ENCODE measurements at places on chromosomes 16 and 17.

- DNase-seq: peak; percentile 59
These were observed 2.8 kb downstream of the FAM171A2 start for GRCh38 chr17:44360826-44361225.

DNA sequence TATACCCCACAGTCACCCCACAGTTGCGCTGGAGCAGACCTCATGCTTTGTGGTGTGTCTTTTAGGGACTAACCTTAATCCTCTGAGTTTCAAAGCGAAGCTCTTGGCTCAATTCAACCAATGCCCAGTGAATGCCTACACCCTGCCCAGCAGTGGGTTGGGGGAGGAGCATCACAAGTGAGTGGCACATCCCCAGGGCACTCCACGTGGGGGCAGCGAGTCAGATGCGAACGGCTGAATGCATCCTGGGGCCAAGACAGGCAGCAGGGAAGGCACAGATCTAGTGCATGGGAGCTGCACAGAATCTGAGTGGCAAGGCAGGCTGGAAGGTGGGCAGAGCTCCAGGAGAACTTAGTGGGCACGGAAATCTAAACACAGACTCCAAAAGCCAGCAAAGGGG, 39.2 kb downstream of the IFT140 start:
- DNase-seq: no peak

DNA sequence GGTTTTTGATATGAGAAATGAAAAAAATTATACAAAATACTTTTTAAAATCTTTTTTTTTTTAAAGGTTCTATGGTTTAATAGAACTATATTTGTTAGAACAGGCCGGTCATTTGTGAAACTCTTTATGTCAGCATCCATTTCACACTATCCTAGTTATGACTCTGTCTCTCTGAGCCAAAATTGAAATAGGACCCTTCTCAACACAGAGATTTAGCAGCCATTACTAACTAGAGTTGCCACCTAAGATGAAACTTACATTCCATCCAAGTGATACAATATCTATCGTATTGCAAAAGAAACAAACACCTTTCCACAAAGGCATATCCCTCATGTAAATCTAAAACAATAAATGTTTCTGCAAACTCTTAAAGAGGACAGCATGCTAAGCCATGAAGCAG, 249.8 kb downstream of the CDH11 start:
- DNase-seq: no peak

DNA sequence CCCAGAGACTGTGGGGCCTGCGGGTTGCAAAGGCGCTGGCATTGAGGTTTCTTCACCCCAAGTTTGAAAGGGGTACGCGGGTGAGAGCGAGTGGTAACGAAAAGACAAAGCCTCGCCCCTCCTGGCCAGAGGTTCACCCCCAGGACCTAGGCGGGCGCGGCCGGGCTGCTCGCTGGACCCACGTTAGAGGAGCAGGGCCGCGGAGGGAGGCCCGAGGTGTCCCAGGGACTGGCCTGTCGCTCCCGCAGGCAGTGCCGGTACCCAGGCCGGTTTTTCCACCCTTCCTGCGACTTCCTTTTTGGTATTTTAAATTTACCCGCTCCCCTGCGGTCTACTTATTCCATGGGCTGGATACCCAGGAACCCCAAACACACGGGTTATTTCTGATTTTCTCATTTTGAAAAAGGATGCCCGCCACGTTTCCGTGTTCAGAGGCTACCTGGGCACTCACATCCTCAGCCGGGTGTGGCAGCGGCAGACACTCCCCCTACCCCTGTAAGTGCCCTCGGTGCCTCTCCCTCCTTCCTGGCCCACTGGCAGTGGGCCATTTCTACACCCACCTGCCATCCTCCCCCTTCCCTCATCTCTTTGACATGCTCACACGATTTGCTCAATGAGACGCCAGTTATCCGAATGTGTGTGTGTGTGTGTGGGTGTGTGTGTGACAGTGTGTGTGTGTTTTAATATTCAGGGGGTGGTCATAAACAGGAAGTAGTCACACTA, 1.6 kb upstream of the FOXL1 start:
- DNase-seq: peak; percentile 20

DNA sequence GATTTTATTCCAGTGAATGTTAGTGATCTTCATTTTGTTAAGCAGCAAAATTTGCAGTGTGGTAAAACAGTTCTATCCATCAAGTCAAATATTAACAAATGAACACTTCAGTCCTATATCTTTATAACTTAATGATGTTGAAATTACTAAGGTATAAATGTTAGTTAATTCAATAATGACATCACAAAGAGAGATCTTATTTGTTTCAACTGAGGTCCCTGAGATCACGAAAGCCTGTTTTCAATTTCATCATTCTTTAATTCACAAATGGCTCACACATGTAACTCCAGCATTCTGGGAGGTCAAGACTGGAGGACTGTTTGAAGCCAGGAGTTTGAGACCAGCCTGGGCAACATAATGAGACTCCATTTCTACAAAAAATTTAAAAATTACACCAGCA, 13.9 kb downstream of the SMURF2 start:
- DNase-seq: no peak

DNA sequence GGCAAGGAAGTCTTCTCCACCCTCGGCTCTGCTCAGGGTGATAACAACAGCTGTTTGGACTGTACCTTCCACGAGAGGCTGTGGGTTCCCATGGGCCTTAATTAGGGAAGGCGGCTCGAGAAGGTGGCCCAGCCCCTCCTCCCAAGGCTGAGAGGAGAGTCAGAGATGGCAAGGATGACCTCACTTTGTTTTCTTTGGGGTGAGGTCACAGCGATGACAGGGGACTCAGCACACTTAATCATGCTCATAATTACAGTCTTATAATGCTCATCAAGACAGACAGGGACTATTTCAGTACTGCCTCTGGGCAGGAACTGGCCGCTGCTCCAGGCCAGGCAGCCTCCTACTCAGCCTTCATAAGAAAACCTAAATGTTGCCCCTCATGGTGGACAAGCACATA, 19.7 kb downstream of the WFDC1 start:
- no peak for DNase-seq

DNA sequence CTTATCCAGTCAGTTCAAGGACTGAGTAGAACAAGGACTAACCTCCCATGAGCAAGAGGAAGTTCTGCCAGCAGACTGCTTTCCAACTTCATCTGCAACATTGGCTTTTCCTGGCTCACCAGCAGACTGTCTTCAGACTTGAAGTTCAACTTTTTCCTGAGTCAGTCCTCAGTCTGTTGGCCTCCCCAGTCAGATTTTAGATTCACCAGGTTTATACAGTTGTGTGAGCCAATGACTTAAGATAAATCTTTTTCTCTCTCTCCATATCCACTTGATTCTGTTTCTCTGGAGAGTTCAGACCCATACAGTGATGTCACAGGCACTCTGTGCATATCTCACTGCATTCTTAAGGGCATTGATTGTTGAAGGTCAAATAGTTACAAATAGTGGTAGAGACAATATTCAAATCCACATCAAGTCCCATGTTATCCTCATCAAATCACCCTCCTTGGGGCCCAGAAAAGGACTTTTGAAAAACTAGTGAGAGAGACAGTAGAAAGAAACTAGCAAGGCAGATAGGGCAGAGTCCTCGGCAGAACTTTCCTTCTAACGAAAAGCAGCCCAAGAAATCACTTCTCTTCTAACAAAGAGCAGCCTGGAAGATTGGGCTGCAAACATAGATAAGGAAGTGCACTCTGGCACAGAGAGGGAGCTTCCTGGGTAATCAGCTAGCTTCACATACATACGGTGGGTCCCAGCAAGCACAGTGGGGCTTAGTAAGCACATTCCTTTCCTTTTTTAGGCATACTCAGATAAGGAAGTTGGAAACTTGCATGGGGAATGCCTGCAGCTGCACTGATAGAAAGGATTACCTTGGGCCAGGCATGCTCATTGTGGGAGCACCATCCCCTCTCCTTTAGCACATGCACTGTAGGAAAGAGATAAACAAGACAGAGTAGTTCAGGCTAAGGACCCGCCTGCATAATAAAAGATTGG, 132.3 kb upstream of the FAM20A start:
- peak; percentile 35 for DNase-seq

- peak; percentile 80 for DNase-seq
These were observed 36.6 kb upstream of the EMP2 start for GRCh38 chr16:10616756-10617640.

- DNase-seq: no peak
These were observed 24.0 kb downstream of the TRIM16 start for GRCh38 chr17:15660077-15660476.

DNA sequence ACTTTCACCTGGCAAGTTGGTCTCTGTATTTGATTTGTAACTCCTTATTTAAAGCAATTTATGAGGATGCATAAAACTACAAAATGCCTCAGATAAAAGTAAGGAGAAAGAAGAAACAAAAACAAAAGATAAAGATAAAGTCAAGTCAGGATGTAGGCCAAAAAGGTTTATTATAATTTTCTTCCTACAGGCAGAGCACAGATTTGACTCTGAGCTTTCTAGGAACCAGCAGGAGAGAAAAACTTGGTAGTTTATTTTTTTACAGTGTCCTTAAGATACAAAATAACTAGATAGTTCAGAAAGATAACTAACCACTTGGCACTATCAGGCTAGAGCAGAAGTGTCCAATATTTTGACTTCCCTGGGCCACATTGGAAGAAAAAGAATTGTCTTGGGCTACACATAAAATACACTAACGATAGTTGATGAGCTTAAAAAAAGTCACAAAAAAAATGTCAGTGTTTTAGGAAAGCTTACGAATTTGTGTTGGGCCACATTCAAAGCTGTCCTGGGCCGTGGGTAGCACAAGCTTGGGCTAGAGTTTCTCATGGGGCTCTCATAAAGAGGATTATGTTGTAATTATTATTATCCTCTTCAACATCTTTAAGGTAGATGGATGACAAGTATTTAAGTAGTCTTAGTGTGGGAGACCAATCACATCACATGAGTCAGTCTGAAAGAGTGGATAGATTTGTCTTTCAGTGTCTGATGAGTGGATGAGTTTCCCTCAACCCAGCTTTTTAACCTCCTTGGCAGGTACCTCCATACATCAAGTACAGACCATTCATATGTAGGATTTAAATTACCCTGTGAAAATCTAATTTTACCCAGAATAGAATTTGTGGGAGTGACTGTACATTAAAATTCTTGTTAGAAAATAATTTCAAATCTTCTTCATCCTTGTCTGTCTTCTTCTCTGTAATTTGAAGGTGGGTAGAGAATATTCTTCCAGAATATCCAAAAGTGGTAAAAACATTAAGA, 17.0 kb downstream of the PAFAH1B1 start:
- no peak for DNase-seq

DNA sequence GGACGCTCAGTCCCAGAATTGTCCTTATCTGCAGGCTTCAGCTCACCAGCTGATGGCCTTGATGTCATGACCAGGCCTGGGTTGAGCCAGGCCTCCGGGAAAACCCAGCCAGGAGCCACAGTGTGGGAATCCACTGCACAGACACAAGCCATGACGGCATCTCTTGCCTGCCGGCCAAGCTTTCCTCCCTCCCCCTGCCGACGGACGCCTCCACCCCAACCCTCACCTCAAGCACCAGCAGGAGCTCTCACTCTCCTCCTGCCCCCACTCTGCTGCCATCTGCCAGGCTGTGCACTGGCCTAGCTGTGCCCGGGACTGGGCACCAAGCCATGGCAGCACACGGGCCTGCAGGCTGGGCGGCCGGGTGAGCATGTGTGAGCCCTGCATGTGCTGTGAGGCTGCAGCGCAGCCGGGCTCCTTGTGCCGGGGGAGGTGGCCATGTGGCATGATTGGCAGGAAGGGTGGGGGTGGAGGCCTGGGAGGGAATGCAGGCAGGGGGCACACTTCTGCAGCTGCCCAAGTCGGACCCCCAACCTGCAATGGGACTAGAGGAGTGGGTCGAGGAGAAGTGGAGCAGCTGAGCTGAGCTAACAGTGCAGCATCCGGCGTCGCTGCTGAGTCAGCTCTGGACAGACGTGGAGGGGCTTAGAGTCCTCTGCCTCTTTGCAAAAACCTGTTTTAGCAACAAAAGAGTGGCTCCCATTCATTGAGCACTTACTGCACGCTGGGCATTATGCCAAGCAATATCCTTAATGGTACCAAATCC, 268.5 kb downstream of the CBLN1 start:
- peak; percentile 60 for DNase-seq

DNA sequence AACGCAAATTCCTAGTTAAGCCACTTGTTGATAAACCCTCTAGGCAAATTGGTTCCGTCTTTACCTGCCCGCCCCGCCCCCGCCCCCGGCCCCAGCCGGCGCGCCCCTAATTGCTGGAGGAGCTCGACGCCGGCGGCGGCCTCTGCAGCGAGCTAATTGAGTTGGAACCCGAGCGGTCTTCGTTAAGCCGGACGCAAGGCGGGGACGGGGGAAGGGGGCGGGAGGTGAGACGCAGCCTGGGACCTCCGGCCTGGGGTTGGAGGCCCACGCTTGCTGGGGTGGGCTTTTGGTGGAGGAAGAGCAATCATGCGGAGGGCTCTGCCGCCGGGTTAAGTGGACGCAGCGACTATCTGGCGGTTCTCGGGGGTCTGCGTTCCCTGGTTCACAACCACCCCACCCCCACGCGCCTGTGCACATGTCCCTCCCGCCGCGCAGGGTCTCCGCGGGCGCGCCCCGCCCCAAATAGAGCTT, 12.7 kb upstream of the FOXF1 start:
- DNase-seq: no peak

GRCh38 chr17:62720126-62720850, 87.8 kb downstream of the MARCHF10 start:
- no peak for DNase-seq

- DNase-seq: peak; percentile 75
These were observed 390 bp downstream of the MNT start for GRCh38 chr17:2400474-2400866.

Measured in right hindlimb (tissue), 1 donor.